Coronary artery (tissue), 2 donors: ENCODE measurements at places on chromosomes 3 and 15.

DNA sequence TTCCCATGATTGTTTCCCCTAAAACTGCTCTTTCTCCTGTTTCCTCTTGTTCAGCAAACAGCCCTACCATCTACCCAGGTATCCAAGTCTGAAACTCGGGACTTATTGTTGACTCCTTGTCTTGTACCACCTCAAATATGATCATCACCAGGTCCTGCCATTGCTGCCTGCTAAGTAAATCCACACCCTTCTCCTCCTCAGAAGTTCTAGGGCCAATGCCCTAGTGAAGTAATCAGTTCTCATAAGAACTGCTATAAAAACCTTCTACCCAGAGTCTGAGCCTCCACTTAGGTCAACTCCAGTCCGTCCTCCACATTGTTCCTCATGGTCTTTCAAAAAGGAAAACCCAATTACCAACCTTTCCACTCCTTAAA, 77.0 kb upstream of the IL12A start:
- no peak for DNase-seq

DNA sequence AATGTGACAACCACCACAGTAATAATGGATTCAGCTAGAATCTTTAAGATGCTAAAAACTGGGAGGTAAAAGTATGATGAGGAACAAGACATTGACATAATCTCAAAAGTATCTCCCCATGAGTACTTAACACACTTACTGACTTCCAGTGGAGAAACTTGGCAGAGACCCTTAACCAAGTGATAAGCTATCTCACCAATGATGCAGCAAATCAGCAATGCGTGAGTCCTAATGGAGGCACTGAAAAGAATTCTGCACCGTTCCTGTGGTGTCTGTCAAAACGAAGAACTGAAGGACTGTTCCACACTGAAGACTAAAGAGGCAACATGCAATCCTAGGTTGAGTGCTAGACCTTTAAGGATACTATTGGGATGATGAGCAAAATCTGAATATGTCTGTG, 67.9 kb upstream of the OCA2 start:
- no peak for DNase-seq

DNA sequence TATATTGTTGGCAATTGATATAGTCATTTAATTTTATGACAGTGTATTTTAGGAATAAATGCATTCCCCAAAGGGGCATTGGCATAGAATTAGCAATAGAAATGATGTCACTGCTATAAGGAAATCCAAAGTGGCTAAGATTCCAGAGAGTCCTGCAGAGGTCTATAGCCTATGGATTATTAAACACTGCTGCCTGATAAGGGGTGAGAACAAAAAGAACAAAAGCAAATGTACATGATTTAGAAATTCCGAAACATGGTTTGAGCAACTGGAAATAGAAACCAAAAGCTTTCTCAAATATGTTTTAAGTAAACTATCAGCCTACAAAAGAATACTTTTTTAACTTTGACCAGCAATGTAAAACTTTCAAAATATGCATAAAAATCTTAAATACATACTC, 280.1 kb upstream of the RASGRP1 start:
- DNase-seq, result no peak

GRCh38 chr3:150370122-150370602, 37.9 kb upstream of the TSC22D2 start:
- peak; percentile 76 for DNase-seq

DNA sequence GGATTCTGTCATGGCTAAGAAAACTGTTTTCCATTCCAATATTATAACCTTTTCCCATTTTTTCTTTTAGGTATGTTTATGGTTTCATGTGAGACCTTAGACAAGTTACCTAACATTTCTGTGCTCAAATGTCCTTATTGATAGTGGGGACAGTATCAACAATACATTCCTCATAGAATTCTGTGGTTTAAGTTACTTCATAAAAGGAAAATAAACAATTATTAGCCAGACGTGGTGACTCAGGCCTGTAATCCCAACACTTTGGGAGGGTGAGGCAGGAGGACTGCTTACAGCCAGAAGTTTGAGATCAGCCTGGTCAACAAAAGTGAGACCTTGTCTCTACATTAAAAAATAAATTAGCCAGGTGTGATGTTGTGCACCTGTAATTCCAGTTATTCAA, 436.8 kb upstream of the CNTN4 start:
- no peak for DNase-seq

- peak; percentile 16 for DNase-seq
Observed at GRCh38 chr15:80211976-80212375, 40.0 kb downstream of the CTXND1 start.
